ENCODE measurements at places on chromosomes 16 and 17.

GRCh38 chr17:72434581-72434980 lies 313.8 kb downstream of the SOX9 start:
- no peak for DNase-seq

DNA sequence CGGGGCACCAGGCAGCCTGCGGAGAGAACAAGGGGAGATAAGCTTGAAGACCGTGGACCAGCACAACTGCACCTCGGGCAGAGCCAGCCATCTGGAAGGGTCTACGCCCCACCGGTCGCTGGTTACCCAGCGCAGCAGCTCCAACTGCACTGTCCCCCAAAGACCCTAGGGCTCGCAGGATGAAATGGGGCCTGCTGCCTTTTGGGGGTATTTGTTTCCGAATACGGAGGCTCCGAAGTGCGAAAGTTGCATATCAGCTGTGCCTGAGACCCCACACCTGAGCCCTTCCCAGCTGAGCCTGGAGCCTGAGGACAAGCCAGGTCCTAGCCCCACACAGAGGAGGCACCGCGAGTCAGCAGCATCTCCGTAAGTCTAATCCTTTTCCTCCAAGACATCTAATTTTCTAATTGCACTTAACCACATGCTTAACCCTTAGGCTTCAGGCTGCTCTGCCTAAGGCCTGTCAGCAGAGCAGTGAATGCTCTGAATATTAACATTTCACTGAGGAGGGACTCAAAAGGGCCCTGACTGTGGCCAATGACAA lies 4.0 kb downstream of the KIFC3 start:
- no peak for DNase-seq

- DNase-seq: no peak
These were observed 18.1 kb downstream of the SPOP start for GRCh38 chr17:49659661-49660382.

DNA sequence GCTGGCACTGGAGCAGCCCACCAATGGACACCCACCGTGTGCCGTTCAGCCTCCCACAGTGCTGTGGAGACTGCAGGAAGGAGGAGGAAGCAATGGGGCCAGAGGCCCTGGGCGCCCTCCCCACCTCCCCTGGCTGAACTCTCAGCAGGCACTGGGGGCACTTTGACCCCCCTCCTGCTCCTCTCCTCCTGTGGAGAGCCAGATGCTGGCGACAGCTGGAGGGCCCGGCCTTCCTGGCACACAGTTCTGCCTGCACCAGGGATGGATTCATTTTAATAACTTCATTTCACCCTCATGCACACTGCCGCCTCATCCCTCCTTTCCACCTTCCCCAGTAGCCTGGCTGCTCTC lies 6.0 kb downstream of the NXPH3 start:
- DNase-seq: no peak

DNA sequence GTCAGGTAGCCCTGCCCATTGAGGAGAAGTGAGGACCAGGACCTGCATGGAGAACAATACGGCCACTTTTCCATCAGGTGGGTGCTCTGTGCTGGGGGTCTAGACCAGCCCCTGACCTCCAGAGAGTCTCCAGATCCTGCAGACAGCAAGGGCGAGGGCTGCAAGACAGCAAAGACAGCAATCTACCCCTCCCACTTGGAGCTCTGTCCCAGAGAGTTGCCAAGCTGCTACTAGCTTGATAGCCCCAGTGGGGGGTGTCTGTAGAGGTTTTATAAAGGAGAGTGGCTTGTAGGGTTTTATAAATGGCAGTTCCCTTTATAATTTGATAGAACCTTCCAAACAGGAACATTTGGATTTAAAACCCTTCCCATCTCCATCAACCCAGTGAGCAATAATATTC lies 16.7 kb upstream of the SLFN11 start:
- no peak for DNase-seq

Measured in RCC 7860 (cell line).